ENCODE measurements at places on chromosomes 11 and 22.

DNA sequence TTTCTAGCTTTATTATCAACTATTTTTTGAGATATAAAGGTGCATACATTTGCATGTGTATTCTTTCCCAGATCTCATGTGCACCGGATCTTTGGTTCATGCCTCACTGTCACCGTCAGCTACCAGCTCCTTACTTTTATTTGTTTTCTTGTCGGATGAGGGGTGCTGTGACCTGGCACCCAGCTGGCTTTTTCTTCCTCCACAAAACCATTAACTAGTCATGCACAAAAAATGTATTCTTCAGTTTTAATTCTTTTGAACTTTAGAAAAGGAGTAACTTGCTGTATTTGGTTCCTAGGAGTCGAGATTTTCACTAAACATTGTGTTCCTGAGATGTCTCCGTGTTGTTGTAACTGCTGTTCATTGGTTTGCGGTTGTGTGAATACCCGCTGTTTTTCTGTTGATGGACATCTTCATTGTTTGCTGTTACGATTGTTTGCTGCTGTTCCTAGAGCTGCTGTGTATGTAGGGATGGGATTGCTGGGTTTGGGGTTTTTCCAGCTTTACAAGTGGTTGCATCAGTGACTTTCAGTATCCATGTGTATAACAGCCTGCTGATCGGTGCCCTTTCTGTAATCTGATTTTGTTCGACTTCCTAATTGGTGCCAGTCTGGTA is 39.4 kb downstream of the MOV10L1 start:
- DNase-seq = no peak

- DNase-seq = no peak
Observed at GRCh38 chr11:20530942-20531703, 68.3 kb upstream of the SLC6A5 start.

DNA sequence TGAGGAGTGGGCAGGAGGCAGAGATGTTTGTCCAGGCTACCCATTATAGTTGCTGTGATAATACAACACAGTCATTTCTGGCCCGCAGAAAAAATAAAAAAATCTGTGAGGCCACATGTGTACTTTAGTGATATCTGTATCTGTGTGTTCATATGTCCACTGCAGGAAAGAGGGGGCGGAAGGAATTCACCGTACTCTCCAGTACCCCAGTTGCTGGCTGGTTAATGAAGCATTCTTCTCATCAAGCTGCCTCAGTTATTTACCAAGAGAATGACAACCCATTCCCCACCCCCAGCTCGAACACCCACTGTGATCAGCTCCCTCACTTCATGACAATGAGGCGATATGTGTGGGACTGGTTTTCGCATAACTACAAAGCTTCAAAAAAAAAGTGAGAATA is 309.3 kb downstream of the SOX6 start:
- no peak for DNase-seq

DNA sequence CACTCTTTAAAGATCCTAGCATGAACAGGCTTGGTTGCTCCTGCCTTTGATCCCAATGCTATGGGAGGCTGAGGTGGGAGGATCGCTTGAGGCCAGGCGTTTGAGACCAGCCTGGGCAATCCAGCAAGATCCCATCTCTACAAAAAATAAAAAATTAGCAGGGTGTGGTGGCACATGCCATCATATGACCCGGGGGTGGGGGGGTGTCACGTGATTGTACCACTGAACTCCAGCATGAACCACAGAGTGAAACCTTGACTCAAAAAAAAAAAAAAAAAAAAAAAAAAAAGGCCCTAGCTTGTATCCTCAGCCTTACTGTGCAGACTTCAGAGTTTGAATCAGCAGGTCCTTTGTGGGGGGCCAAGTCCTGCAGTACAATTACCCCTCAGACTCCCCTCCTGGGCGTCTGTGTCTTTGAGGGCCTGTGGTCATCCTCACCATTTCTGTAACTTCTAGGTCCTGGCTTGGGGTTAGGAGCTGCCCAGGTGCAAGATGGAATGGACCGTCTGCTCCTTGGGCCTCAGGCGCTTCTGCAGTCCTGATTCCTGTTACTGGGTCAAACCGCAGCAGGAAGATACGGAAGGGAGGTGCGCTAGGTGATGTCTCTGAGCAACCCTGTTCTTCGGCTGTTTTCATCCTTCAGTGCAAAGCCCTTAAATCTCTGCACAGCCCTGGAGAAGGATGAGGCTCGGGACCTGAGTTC is 208.1 kb downstream of the CTTN start:
- no peak for DNase-seq

- DNase-seq = no peak
Observed at GRCh38 chr11:134625151-134625550, 213.1 kb upstream of the B3GAT1 start.

DNA sequence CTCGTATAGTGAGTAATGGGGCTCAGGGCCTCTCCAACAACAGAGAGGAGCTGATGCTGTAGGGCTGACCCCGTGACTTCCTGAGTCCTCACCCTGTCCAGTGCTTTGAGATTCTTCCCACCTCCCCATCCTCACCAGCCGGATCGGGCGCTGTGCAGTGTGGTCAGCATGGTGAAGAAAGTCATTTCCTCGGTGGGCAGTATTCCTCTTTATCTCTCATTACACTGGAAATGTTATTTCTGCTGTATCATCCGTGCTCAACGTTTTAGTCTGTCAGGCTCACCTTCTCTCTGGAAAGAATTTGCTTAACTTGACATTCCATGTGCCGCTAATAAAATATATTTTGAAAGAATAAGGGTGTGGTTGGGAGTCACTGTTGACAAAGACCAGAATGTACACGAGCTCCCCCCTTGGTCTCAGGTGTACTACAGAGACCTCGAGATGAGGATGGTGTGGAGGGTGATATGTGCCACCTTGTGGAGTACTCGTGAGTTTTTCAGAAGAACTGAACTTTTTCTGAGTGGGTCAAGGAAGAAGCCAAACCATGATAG is 25.7 kb upstream of the SCGB1A1 start:
- DNase-seq = no peak

DNA sequence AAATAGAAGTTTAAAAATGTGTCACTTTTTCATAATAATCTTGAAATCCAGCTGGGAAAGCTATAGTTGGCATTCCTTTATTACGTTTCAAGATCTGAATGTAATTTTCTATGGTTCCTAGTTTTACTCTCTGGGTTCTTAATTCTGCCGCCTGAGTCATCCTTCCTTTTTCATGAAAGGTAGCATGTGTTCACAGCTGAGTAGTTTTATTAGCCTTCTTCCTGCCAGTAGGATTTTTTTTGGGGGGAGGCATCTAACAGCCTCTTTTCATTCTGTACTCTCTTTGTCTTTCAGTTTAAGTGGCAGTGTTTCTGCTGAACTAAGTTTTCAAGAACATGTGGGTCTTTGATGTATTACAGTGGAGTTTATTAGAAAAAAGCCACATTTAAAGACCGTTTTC is 36.5 kb downstream of the OR2AG2 start:
- no peak for DNase-seq

- no peak for DNase-seq
Observed at GRCh38 chr11:59706518-59707285, 6.9 kb downstream of the OR10V1 start.

DNA sequence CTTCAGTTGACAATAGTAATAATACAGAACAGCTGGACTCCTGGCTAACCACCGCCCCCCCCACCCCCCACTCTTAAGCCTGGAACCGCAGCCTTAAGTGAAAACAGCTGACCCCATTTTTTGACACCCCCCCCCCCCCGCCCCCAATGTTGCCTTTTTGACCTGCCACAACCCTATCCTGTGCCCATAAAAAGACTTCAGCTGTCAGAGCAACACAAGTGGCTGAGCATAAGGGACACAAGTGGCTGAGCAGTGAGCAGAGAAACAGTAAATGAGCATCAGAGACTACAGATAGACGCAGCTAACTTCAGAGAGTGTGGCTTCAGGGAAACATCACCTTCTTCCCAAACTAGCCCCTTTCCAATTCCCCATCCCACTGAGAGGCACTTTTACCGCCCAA is 1493.8 kb downstream of the LRRC4C start:
- no peak for DNase-seq
